ENCODE measurements at places on chromosomes 6 and 20.

GRCh38 chr6:111779660-111780059 lies 93.6 kb downstream of the FYN start:
- DNase-seq: no peak

- no peak for DNase-seq
Observed at GRCh38 chr6:117270055-117270842, 4.9 kb downstream of the VGLL2 start.

DNA sequence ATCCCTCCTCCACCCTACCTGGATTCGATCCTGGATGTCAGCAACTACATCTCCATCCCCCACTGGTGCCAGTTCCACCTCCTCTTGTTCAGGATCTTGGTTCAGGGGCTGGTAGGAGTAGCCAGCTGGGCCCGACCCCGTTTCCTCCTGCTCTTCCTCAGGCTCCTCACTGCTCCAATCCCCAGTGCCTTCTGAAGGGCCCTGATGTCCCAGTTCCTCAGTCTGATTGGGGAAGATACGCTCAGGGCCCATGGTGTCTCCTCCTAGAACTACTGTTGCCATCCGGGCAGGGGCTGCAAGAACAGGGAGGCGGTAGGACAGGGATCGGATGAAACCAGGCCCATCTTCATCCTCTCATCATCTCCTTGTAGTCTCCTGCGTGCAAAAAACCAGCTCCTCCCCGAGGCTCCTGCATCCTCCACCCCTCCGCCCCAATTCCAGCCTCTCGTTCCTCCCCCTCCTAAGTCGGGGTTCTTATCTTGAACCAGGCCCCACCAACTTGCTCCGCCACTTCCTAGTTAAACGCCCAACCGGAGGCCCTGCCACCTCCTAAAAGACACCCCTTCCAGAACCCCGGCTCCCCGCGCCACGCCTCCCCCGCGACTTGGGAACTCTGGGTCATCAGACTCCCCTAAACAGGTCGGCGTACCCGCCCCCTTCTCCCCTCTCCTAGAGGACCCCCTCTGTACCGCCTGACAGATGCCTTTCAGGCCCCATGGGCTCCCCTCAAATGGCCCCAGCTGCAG lies 476 bp downstream of the MEA1 start:
- no peak for DNase-seq

GRCh38 chr20:62551407-62552323 lies 75.9 kb upstream of the GATA5 start:
- no peak for DNase-seq

GRCh38 chr20:18272451-18272850 lies 15.9 kb upstream of the ZNF133 start:
- no peak for DNase-seq

GRCh38 chr6:52335576-52335975 lies 26.4 kb upstream of the PAQR8 start:
- DNase-seq: no peak

DNA sequence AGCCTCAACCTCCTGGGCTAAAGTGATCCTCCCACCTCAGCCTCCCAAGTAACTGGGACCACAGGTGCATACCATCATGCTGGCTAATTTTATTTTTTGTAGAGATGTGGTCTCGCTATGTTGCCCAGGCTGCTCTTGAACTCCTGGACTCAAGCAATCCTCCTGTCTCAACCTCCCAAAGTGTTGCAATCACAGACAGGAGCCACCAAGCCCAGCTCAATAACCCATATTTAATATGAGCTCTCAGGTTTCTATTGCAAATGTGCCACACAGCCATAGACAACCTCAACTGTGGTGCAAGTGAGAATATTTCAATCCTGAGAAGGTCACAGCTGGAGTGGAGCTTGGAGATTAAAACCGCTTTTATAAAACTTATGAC lies 14.4 kb downstream of the JPH2 start:
- no peak for DNase-seq

GRCh38 chr6:158803733-158804143 lies 15.4 kb downstream of the EZR start:
- DNase-seq: no peak

GRCh38 chr6:118810420-118811027 lies 83.4 kb upstream of the ASF1A start:
- DNase-seq: peak; percentile 44

DNA sequence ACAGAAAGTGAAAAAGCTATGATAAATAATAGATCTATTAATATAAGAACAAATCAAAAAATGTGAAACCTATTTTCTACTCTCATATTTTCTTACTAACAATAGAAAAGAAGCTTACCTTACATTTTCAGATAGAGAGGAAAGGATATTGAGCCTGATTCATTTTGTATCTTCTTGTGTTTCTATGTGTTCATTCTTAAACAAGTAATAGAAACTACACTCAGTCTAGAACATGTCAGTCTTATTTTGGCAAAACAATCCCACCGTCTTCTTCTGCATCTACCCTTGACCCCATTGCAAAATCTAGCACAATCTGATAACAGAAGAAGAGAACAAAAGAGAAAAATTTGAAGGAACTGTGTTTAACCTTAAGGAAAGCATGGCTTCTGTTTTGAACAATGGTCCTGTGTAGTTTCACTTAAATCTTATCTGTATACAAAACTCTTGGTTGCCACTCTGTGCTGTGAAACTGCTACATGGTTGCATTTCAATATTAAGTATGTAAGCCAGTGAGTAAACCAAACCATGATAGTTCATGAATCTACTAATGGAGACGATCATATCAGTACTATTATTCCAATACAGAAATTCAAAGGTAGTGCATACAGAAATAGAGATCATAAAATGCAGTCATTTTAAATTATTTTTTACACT lies 69.5 kb upstream of the LGSN start:
- DNase-seq: no peak

DNA sequence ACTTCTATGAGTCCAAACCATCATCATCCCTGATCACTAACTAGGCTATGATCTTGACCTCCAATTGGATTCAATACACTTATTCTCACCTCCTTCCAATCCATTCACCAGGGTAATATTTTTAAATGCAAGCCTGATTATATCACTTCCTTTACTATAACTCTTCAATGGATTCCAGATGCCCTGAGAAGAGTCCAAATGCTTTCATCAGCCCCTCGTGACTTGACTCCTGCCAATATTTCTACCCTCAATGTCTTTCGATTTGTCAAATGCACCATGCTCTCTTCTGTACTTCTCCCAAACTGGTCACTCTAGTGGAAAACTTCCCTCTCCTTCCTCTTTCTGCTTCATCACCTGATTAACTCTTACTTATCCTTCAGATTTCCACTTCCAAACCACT lies 70.8 kb downstream of the CD164 start:
- DNase-seq: no peak

DNA sequence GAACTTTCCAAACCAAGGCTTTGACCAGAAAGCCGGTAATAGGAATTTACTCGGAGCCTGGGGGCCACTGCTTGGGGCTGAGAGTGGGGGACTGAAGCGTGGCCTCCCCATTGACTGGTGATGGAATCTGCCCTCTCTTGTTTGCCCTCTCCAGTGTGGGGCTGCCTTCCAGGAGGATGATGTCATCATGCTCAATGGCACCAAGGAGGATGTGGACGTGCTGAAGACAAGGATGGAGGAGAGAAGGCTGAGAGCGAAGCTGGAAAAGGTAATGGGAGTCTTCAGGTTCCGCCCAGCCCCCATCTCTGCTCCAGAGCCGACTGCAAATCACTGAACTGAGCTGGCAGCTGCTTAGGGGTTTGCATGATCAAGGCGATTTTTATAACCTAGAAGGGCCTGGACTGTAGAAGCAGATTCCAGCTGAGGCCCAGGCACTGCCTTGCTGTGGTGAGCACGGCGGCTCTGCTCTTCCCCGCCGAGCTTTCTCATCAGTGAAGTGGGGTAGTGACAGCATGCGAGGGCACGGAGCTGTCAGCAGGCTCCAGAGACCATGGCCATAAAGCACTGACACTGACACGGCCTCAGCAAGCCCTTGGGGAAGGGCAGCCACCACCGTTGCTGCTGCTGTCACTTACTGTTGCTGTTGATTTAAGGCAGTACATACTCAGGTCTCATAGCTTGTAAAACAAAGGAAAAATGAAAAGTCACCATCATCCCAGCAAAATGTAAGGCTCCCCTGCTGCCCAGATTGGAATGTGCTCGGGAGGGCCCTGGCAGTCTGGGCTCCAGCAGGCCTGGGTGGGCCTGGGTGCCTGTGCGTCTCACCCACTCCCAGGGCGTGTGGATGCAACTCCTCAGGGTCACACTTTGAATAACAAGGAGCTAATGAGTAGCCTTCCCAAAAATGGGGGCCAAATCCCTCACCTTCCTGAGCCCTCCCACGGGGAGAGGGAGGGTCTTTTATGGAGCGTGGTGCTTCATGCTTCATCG lies 11.1 kb upstream of the FAM209A start:
- DNase-seq: no peak

- DNase-seq: no peak
Observed at GRCh38 chr20:11235058-11235457, 561.3 kb upstream of the JAG1 start.

DNA sequence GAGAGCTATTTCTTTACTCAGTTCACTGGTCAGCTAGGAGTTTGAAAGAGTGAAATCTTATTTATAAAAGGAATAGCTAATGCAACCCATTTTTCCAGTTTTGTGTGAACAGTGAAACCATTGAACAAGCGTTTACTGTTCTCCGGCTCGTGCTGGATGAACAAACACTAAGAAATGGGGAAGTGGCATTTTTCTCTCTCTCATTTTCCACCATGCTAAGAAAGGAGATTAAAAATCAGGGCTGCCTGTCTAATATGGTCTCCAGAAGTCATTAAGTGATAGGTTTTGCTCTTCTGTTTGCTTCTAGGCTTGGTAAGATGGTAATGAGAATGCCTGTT lies 774 bp upstream of the SFT2D1 start:
- no peak for DNase-seq

DNA sequence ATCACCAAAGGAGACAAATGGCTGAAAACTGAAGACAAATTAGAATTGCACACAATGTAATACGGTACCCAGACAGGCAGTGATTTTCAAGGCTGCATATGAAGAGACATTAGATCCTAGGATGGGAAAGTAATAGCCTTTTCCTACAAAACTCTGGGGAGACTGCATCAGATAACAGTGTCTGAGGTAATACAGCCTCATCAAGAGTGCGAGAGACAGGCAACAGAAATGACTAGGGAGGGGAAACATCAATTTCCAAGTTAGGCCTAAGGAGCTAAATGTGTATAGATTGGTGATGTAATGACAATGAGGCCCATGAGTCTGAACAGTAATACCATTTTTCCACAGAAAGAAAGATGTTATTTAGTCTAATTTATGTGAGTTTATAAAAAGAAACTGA lies 200.3 kb downstream of the HTR1B start:
- DNase-seq: no peak

DNA sequence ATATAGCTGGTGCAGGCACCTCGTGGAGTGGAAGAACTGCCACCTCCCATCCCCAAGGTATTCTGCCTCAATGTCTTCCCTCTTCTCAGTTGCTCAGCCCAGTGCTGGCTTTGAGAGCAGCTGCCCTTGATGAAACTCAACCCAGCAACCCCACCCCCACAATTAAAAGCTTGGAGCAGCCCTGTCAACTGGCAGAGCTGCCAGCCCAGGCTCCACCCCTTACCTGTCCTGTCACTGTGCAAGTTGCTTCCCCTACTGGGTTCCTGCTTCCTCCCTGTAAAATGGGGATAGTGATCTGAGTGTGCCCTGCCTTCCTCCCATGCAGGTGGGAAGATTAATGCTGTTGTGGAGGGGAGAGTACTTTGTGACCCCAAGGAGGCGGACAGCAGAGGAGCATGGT lies 4.5 kb downstream of the TMEM63B start:
- DNase-seq: no peak

All from activated CD8-positive, alpha-beta memory T cell treated with anti-CD3 and anti-CD28 coated beads for 1 hour (primary cell).